ENCODE measurements at places on chromosomes 16 and 17.
A peak's percentile ranks its signal among the peaks of the same experiment; 100 is the strongest.

- peak; percentile 87 for DNase-seq
Measured at GRCh38 chr16:4957720-4958509, at the start of gene SEC14L5. Gene SEC14L5, plus strand, starts transcription at chr16:4958330. Its CDS starts 994 bp downstream, at chr16:4959324.

GRCh38 chr17:41917192-41917591, 1.6 kb downstream of the ACLY start:
- no peak for DNase-seq

DNA sequence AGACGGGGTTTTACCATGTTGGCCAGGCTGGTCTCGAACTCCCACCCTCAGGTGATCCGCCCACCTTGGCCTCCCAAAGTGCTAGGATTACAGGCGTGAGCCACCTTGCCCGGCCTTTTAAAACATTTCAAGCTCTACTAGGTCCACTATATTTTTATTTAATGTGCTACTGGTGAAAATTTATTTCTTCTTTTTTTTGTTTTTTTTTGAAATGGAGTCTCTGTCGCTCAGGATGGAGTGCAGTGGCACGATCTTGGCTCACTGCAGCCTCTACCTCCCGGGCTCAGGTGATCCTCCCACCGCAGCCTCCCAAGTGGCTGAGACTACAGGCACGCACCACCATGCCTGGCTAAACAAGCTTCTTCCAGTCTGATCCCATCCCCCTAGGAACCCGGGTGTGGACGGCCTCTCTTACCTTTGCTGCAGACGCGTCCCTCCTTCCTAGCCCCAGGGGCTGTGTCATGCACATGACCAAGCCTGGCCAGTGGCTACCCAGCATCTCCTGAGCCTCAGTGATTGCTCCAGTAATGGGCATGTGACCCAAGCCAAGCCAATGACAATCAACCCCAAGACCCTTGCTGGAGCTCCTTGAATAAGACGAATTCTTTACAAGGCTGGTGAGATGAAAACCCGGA, 40.1 kb upstream of the LITAF start:
- no peak for DNase-seq

DNA sequence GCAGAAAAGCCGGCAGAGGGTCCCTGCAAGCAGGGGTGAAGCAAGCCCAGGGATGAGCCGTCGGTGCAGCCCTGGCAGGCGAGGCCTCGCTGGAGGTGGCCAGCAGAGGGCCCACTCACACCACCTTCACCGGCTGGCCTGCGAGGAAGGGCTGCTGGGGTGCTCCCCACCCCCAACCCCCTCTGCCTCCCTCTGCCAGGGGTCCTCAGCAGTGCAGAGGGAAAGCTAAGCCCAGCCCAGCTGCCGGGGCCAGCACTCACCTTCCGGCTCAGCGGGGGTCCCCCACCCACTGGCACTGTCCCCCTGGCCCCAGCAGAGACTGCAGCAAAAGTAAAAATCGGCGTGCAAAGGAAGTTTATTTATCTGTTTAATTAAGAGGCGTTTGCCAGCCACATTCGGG, 113.4 kb downstream of the ENGASE start:
- no peak for DNase-seq

- no peak for DNase-seq
Measured at GRCh38 chr16:4218202-4218601, 23.7 kb downstream of the SRL start.

GRCh38 chr16:57113664-57114063, 21.3 kb downstream of the CPNE2 start:
- no peak for DNase-seq

DNA sequence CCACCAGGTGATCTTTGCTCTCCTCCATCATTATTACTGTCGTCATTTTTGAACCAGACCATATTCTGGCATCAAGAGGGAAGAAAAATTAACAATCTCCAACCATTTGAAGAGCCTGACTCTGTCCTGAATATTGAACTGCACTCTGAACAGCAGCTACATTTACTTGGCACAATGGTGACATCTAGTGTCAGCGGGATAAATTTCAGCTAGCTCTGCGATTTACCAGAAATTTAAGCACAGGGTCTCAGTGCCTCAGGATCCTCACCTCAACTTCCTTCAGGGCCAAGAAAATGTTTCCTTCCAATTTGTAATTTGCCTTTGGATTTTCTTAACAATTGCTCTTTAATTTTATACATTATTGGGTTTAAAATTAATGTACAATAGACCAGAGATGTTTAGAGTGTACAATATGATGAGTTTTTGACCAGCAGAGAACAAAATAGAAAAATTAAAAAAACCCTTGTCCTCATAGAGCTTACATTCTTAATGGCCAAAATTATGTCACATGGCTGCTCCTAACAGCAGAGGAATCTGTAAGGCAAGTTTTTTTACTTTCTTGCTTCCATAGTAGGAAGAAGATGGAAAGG, 10.7 kb upstream of the ZNF19 start:
- peak; percentile 52 for DNase-seq

DNA sequence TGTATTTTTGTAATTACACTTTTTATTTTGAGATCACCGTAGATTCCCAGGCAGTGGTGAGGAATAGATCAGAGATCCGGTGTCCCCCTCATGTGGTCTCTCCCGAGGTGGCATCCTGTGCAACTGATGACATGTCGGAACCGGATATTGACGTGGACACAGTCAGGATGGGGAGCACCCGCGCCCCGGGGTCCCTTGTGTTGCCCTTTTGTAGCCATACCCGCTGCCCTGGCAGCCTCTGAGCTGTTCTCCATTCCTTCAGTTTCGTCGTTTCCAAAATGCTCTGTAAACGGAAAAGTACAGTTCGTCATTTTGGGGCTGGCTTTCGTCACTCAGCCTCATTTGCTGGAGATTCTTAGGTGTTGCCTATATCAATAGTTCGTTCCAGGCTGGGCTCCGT, 14.2 kb downstream of the JPH3 start:
- no peak for DNase-seq

- no peak for DNase-seq
Measured at GRCh38 chr16:1155353-1156054, 2.6 kb downstream of the CACNA1H start.

- no peak for DNase-seq
Measured at GRCh38 chr17:79892457-79893241, 53.4 kb upstream of the CBX4 start.

- no peak for DNase-seq
Measured at GRCh38 chr17:58487589-58488427, at the start of gene HSF5. Gene HSF5, minus strand, starts transcription at chr17:58488408. Its CDS starts 134 bp downstream, at chr17:58488274.

DNA sequence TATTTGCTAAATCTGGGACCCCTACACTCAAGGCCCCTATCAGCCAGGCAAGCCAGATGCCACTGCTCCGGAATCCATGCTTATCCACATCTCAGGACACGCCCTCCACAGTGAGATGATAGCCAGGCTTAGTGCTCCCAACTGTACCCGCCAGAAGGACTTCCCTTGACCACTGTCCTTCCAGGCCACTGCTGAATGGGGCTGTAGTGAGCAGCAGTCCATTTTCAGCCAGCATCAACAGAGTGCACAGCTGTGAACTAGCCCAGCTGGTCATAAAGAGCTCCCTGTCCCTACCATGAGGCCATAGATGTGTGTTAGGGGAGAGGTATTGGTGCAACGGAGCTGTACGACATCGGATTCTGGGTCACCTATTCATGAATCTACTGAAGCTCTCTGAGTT, 13.0 kb upstream of the MED9 start:
- no peak for DNase-seq
